Activated CD4-positive, alpha-beta T cell treated with anti-CD3 and anti-CD28 coated beads, Interleukin-2, amount 50 U/mL, for 48 hours (primary cell): ENCODE measurements at places on chromosomes 16 and 17.

- DNase-seq, result no peak
These were observed 39.9 kb upstream of the BCO1 start for GRCh38 chr16:81198635-81199034.

GRCh38 chr17:77546772-77547241 lies 406.0 kb downstream of the SEC14L1 start:
- no peak for DNase-seq

GRCh38 chr17:33686171-33686570 lies 393.1 kb upstream of the ASIC2 start:
- DNase-seq, result peak; percentile 47

DNA sequence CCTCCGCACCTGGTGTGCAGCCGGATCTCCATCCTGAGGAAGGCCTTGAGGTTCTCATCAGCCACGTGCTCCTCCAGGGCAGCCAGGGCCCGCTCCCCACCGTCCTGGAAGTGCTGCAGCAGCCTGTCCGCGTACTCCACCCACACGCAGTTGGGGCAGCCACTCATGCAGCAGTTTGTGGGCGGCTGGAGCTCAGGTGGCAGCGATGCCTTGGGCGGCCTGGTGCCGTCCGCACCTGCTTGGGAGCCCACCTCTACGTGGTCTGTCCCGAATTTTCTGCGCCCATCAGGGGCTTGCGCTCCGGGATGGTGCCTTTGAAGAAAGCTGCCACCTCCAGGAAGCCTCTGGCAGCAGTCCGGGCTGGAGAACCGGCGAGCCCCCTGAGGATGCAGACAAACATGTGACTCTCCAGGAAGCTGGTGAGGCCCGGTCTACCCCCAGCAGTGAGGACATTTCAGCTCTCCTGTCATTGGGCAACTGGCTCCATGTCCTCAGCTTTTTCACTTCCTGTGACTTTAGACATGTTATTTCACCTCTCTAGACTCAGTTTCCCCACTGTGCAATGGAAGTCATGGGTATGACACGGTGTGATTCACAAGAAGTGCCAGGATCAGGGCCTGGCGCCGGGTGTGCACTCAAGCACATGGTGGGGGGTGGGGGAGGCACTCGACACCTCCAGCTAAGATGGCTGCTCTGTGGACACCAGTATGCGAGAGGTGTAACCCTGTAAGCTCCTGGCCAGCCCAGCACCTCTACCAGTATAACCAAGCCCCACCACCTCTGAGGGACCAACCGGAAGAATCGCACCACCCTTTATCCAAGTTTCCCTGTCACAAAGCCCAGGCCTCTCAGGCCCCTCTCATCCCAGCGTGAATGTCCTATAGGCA lies 957 bp downstream of the OXLD1 start:
- DNase-seq, result peak; percentile 69

GRCh38 chr16:660132-660458 lies 7.8 kb upstream of the RHOT2 start:
- DNase-seq, result no peak

DNA sequence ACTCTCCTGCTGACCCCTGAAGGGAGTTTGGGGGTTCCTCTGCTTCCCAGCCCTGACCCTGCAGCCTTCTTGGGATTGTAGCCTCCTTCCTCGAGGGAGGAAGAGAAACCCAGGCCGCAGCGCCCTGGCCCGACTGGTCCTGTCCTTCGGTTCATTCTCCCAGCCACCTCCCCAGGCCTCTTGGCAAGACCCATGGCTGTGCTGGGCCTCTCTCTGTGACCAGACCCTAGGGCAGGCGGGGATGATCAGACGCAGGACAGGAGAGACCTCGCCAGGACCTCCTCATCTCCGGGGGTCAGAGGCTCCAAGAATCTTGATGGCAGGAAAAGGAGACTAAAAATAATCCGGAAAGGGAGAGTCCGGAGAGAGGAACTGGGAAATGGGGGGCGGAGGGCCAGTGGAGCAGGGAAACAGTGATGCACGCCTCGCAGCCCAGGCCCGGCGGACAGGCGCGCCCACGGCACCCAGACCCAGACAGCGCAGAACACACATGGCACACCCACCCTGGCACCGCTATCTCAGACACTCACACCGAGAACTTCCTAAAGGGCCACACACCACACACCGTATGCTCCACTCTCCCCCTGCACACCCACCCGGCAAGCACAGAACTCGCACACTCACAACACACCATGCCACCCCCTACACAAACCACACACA lies 1.2 kb downstream of the ARHGEF15 start:
- no peak for DNase-seq
